ENCODE measurements at places on chromosomes 2 and 18.

GRCh38 chr2:152083202-152083875 is 15.5 kb downstream of the CACNB4 start:
- no peak for DNase-seq

DNA sequence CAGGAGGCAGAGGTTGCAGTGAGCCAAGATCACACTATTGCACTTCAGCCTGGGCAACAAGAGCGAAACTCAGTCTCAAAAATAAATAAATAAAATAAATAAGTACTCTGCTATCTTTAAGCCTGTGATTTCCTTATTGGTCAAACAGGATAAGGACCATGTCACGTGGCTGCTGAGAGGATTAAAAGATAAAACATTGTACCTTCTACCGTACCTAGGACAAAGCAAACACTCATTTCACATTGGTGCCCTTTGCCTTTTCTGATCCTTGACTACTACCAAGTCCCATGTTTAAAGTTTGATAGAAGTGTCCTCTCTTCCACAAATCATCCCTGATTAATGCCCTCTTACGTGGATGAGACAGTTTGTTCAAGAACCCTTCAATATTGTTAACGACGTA is 120.2 kb upstream of the TFCP2L1 start:
- DNase-seq: no peak

DNA sequence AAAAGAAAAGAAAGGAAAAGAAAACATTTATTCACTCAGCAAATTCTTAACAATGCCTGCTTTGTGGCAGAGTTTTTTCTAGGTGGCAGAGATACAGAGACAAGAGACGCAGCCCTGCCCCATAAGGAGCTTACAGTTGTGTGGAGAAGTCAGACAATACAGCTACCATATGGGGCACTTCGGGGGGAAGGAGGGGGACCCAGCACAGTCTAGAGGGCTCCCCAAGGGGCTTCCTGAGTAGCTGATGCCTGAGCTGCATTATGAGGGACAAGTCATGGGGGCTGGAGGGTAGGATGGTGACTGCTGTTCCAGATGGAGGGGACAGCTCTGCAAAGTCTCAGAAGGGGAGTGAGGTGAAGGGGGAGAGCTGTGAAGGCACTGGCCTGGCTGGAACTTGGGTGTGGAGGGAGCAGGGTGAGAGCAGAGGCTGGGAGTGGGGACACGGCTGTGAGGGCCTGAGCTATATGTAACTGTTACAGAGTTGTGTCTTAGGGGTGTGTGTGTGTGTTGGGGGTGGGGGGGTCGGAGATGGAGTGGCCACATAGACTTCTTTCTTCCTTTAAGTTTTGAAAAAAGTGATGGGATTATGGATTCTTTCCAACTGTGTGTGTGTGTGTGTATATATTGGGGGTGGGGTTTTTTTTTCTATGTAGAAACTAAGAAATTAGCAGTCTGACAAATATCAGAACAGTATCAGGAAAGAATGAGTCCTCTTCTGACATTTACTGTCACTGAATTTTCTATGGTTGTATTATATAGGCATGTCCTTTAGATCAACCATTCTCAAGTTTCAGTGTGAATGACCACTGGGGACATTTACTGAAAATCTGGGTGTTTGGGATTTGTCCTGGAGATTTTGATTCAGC is 66.0 kb upstream of the HAAO start:
- DNase-seq: no peak

DNA sequence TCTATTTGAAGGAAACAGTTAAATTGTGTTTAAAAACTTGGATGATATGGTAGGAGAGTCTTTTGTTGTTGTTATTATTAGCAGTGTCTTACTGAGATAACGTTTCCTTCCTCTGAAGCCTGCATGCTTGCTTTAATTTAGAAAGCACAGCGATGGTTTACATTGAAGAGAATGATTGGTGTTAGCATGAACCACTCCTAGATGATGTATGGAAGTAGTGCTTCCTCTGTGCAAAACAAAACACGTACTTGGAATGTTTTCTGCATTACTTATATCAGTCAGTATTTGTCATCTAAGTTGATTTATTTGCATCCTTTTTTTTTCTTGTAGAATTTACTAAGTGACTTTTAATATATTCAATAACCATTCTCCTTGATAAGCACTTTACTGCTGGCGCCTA is 89.0 kb downstream of the UGGT1 start:
- DNase-seq: no peak

- DNase-seq: no peak
Measured at GRCh38 chr2:58039170-58039611, 7.4 kb upstream of the VRK2 start.

DNA sequence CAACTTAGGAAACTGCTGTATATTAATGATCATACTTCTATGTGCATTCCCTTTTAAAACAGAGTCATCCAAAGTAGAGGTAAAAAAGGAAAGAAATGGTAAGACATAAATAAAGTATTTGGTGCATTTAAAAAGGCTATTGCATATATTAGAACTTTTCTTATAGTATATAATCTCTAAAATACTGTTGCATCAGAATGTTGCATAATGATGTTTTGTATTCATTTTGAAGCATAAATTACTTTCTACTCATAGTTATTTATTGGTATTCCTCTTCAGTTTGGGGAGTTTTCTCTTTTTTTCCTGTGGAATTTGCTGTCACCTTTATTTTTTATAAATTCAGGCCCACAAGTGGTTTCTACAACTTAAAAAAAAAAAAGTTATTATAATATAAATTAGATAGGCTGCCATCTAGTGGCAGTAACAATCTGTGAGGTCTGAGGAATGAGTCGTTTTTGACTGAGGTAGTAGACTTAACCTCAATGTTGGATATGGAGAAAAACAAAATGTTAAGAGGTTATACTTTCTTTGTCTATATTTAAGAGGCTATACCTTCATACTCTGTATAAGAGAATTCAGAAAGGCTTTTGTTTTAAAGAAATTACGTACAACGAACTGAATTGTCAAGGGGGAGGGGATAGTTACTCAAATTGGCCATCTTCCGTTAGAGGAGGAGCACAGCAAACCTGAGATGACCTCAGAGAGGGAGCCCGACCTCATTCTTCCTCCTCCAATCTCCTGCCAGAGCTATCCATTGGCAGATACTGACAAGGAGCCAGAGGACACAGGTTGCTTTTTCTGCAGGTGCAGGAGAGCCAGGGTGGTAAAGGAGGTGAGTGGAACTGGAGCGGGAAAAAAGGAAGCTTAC is 23.8 kb downstream of the ANKAR start:
- peak; percentile 47 for DNase-seq

DNA sequence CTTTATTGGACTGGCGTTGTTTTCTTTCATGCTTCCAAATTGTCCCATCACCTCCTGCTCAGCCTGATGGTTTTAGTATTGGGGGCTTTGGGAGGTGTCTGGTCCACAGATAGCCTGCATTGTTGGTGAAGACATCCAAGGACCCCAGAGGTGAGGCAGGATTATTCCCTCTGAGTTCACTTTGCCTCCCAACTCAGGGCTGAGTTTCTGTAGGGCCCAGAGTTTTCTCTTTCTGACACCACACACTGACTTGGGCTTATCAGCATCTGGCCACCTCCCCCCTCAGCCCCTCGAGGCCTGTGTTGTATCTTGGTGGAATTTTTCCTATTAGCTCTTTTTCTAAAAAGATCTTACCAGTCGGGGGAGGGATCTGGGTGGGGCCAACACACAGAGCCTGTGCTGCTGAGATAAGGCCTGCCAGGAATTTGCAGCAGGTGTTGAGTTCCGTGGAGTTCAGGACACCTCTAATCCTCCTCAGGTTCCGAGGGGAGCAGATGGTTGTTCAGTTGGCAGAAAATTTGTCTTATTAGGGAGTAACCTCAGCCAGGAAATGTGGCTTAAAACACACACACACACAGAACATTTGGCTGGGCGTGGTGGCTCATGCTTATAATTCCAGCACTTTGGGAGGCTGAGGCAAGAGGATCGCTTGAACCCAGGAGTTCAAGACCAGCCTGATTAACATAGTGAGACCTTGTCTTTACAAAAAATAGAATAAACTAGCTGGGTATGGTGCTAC is 7.3 kb downstream of the EMILIN2 start:
- DNase-seq: no peak

GRCh38 chr2:138323382-138324067 is 178.0 kb upstream of the SPOPL start:
- no peak for DNase-seq

DNA sequence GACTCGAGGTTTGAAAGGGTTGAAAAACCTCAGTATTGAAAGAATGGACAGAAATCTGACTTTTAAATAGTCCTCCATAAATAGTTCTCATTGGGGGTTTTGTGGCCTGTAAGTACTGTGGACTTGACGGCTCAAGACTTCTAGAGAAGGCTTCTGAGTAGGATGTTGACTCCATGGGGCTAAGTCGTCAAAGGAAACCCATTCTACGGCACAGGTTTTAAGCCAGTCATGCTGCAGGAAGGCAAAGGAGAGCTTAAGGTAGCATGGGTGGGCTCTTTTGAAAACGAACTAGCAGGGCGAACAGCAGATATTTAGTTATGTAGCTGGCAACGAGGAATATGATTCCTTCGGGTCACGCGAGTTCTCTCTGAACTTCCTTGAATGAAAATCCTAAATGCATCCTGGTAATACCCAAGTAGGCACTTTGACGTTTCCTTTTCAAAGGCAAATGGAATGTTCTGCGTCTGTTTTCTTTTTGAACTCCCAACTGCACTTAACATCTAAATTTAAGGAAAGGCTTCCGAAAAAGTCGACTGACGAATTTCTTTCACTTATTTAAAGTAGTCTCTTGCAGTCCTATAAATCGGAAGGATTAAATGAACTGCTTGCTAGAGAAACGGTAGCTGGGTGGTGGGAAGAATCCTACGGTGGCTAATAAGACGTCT is 1.1 kb upstream of the NEDD4L start:
- DNase-seq: no peak

DNA sequence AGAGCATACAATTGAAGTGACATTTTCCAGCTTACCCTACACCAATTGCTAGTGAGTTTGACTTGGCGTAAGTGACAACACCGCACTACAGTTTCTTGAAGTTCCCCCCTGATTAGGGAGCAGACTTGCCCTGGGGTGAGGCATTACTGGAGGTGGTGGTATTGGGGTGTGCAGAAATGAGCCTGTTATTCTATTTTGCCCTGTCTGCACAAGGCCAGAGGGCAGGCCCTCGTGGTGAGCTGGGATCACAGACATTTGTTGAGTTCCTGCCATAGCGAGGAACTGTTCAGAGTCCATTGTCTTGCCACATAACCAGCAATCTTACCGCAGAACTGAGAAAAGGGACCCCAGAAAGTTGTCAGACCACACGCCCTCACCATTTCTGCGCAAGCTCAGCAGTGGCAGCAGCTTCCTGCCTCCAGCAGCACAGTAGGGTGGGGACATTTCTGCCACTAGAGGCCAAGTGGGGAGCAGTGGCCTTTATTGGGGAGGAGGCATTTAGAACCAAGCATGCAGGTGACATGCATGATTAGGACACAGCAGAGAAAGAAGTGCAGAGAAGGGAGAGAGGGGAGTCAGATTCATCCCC is 103.6 kb upstream of the BCL2L11 start:
- DNase-seq: no peak

DNA sequence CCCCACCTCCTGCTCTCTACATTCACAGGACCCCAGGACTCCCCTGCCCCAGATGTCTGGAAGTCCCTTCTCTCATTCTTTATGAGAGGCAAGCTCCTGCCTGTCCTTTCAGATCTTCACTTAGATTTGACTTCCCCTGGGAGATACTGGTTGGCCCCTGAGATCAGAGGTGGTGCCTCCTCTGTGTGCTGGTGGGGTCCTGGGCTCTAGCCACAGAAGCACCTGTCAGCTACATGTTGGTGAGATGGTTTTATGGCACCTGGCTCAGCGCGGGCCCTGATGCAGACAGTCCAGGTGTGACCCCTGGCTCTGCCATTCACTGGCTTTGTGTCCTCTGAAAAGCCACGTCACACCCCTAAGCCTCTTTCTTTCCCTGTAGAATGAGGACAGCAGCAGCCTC is 369.6 kb upstream of the ID2 start:
- DNase-seq: no peak

DNA sequence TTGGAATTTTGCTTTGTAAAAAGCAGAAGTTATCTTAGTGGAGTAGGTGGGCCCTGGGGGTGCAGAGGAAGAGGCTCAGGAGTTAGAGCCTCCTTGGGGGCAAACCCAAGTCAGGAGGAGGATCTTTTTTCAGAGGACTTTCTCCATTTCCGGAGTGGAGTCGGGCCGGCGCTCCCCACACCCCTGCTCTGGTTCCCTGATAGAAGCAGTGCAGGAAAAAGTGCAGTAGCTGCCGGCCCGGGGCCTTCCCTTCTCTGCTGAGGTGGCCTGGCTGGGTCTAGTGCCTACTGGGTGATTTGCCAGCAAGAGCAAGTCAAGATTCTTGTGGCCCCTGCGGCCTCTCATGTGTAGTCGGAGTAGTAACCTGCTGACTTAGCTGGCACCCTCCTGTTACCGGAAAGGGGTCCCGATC is 124.2 kb upstream of the HS6ST1 start:
- DNase-seq: no peak

DNA sequence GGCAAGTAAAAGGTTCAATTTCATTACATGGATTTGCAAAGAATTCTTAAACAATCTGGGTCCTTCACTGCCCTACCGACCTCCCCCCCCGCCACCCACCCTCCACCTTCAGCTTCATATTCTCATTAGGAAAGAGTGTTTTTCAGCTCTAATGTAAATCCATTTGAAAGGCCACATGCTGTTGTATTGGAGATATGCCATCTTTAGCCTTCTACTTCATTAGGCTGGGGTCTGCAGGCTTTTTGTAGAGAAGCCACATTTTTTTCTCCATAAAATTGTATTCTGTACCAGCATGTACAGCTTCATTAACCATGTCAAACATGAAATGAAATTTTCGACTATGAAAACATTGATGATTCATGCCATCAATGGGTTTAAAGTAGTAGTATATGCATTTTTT is 42.8 kb upstream of the THUMPD2 start:
- no peak for DNase-seq

DNA sequence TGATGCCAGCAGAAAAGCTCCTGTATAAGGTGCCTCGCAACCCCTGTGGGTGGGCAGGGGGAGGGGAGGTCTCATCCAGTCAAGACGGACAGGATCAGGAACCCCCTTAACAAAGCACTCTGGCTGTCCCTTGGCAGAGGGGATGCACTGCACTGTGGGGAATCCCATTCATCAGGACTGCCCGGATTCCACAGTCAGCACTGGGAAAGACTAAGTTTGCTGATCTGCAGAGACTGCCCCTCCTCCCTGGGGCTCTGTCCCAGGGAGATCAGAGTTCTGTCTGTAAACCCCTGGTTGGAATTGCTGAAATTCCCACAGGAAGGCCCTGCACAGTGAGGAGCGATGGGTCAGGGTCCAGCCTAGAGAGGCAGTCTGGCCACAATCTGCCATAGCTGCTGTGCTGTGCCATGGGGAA is 149.5 kb upstream of the RBBP8 start:
- no peak for DNase-seq

DNA sequence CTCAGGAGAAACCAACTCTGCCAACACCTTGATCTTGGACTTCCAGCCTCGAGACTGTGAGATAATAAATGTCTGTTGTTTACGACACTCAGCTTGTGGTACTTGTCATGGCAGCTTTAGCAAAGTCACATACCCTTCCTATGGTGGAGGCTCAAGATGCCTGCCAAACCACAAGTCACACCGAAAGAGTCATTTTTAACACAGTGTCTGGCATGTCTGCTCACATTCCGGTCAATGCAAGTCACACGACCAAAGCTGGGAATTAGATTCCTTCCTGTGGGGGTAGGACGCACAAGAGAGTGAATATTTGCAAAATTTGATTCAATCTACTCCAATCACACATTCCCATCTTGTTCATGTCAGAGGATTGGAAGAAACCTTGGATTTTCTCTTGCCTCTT is 24.6 kb downstream of the KCNE4 start:
- DNase-seq: no peak

GRCh38 chr2:150209746-150210145 is 277.7 kb downstream of the RND3 start:
- DNase-seq: no peak
